ENCODE measurements at places on chromosomes 4 and X.

DNA sequence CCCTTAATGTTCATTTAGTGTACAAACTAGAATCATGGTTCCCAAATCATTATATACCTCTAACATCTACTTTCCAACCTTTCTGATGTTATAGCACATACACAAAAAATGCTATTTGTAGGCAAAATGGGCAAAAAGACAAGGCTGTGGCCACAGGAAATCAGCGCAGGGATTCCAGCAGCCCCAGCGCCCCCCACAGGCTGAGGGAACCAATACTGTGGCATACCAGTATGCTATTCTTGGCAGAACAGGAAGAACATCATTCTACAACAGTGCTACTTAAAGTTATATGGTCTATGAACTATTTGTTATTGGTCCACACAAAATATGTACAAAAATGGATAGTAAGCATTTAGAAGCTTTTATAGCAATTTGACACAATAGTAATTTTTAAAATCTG, 25.3 kb downstream of the STEEP1 start:
- DNase-seq: no peak

DNA sequence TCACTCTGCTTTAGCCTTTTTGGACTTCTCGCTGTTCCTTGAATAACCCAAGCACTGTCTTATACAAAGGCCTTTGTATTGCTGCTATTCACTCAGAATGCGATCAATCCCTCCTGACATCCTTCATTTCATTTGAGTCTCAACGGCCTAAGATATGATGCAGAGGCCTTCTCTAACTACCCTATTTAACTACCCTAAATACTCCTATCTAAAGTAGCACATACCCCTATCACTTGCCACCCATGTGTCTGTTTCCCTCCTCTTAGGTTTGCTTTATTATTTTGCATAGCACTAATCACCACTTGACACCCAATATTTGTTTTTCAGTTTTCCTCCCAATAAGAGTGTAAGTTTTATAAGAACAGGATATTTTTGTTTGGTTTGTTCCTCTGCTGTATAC, 42.3 kb upstream of the ACSL4 start:
- no peak for DNase-seq

DNA sequence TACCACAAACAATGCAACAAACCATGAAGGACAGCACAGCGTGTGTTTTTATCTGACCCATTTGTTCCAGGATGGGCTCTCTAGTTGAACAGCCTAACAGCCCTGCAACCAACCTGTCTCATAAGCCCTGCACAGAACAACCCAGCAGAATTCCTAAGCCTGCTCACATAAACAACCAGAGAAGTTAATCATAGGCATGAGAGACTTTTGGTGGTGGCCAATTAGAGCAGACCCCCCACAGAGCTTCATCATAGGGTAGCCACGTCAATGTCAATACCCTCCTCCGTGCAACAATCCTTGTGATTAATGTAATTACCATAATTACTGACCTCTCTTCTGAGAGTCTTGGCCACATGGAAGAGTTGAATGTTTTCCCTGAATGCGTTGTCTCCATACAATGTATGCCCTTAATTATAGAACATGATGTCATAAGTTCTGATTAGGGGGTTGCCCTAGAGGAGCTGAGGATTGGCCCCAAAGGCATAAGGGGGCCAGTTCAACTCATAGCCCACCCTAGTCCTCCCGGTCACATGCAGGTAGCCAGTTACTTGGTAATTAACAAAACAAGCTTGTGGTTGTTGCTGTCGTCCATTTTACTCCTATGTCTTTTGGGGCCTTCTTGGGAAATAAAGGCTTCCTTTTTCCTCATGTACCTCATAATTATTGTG, 92.7 kb downstream of the SYNPO2 start:
- no peak for DNase-seq

DNA sequence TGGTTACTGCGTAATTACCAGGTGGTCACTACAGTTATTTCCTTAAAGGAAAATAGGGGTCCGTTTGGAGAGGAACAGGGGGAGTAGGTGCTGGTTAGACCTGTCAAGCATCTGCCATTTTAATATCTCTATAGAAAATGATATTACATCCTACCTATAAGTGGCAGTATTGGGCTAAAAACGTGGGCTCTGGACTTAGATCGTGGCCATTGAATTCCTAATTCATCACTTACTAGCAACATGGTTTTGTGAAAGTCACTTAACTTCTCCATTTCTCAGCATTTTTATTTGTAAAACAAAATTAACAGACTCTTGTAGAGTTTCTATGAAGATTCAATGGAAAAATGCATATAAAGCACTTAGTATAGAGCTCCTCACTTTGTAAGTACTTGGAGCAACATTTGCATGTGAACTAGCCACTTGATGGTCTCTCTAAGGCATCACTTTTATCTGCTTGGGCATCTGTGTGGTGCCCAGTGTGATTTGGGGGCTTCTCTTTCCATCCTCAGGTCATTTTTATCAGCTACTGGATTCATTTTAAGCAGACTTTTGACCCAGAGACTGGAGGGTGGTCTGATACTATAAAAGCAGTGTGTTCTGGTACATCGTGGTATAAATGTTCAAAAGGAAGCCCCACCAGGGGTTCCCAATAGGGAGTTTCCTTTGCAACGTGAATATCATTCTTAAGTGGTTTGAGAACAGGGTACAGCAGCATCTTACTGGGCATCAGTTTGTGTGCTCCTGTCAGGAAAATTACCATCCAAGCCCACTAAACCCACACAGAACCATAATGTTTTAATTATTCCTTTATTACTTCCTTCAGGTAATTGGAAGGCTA, 42.7 kb upstream of the RASSF6 start:
- DNase-seq: no peak

DNA sequence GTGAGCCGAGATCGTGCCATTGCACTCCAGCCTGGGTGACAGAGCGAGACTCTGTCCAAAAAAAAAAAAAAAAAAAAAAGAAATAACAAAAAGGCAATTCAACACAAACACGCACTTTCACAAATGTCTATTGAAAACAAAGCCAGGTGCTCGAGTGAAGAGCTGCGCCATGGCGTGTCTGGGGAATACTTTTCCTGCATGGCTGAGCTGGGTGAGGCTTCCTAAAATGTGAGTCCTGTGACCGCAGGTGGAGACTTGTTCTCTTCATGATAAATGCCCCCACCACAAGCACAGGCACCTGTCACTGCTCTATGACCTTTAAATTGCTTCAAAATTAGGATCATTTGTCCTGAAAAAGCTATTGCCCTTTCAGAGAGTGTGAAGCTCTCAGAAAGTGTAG, 4.0 kb upstream of the ABLIM2 start:
- no peak for DNase-seq

DNA sequence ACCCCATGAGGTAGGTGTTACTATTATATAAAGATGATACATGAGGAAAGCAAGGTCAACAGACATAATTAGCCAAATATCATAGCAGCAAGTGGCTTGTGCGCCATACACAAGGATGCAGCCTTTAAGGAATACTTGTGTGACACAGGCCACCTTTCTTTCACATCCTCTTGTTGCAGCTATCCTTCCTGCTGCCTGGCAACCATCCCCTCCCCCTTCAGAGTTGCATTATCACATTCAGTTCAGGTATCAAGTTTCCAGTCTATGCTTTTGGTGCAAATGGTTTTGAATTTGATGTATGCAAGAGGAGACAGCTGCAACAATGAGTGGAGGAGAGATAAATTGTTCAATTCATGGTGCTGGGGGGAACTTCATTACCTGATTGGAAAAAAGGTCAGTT, 6.4 kb downstream of the ZCCHC18 start:
- no peak for DNase-seq

GRCh38 chr4:184000457-184001396, 95.6 kb downstream of the STOX2 start:
- no peak for DNase-seq

DNA sequence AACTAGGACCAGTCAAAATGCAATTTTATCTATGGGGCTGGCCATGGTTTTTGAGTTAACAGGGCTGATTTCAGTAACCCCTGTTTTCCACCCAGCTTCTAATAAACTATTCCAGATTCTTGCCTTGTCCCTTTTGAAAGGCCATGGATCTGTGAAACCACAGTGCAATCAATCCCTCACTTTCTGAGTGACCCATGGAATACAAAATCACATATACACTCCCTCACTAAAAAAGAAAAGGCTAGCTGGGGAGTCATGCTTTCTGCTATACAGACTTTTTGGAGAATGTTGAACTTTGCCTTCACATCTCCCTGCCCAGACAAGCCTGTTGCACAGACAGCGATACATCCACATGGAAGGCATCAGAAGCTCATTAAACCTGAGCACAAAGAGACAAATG, 47.9 kb downstream of the MAD2L1 start:
- no peak for DNase-seq

DNA sequence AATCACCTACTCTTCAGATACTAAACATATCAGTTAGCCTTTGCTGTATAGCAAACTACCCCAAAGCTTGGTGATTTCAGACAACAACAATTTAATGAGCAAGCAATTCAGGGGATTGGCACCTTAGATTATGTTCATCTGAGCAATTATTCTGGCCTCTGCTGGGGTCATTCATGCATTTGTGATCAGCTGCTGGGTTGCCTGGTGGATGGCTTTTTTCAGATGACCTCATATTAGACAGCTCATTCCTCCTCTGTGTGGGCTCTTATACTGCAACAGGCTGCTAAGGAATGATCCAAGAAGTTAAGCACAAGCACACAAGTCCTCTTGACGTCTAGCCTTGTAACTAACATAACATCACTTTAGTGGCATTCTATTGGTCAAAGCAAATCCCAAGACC, 153.0 kb upstream of the PPP1R2C start:
- DNase-seq: no peak

- DNase-seq: no peak
Observed at GRCh38 chr4:160701671-160702070, 1462.1 kb downstream of the FSTL5 start.

GRCh38 chr4:140330311-140330900, 43.0 kb upstream of the SCOC start:
- DNase-seq: no peak

- DNase-seq: no peak
Observed at GRCh38 chrX:47918274-47918673, 81.6 kb downstream of the ZNF81 start.

GRCh38 chr4:159722918-159723317, 620.0 kb downstream of the RAPGEF2 start:
- no peak for DNase-seq

DNA sequence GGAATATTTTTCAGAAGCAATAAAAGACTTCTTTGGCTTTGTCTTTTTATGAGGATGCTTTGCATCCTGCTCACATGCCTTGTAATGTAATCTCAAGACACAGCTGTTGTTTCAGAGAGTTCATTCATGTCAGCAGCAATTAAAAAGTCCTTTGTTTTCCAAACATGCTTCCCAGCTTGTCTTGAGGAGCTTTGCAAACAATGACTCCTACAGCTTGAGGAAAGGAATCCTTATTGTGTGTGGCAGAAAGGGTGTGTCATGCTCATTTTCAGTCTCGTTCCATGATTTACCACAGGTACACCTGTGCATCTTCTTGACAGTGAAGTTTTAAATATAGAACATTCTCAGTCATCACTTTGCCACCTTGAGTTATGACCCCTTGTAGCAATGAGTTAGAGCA, 139.2 kb upstream of the AADAT start:
- no peak for DNase-seq

DNA sequence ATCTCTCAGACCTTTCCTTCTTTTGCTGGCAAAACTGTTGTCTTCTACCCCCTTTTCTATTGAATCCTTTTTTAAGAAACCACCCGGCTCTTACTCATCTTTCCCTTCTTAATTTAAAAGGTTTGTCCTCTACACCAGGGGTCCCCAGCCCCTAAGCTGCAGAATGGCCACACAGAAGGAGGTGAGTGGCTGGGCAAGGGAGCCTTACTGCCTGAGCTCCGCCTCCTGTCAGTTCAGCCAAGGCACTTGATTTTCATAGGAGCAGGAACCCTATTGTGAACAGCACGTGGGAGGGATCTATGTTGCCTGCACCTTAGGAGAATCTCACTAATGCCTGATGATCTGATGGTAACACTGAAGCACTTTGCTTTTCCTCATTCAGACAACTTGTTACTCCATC, 726.3 kb upstream of the INTU start:
- DNase-seq: no peak

DNA sequence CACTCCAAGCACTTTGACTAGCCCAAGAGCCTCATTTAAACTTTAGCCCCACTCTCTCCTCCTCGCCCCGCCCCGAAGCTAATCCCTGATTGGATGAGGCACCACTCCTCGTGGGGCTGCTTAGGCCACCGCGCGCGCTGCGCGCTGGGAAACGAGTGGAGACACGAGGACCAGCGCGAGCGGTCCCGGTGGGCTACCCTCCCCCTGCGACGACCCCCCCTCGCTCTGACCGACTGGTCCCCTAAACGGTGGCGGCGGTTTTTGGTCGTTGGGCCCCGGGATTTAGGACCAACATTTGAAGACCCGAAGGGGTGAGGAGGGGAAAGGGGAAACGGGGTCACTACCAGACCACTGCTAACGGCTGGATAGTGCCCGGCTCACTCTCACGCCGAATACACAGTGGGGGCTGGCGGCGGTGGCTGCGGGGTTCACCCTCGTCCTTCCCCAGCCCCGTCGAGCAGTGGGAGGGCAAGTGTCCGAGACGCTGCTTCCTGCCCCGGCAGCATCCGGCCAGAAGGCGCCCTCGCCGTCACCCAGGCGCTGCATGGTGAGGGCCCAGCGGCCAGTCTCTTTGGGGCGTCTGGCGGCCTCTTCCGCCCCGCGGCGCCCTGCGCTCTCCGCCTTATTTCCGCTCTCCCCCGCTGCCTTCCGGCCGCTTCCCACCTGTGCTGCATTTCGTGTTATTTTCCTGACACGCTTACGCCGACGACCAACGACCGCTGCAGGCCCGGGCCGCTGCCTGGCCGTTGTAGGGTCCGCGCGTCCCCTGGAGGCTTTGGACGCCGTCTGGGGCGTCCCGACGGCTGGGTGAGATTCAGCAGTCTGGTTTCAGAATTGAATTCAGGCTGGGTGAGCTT, at the start of gene RBM46:
RBM46 (plus strand) TSS at position 147 of the 857 bp plus-strand sequence. CDS start 15,481 bp downstream, outside the sequence.
- DNase-seq: no peak

DNA sequence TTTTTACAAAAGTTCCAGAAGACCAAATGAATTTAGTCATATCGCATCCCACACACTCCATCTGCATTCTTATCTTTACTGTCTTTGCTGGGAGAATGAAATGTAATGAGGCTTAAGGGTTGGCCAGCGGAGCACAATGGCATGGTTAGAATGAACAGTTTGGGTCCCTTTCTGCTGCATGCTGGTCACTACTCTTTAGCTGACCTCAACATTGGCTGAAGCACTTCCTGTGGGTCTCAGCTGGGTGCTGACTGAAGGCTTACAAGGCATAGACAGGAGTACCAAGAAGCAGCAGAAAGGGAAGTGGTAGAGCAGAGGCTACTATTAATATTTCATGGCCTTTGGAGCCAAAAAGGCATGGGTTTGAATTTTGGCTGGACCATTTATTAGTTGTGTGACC, 159.4 kb upstream of the GPC4 start:
- DNase-seq: no peak

- no peak for DNase-seq
Observed at GRCh38 chrX:13428053-13428786, 108.4 kb upstream of the ATXN3L start.

DNA sequence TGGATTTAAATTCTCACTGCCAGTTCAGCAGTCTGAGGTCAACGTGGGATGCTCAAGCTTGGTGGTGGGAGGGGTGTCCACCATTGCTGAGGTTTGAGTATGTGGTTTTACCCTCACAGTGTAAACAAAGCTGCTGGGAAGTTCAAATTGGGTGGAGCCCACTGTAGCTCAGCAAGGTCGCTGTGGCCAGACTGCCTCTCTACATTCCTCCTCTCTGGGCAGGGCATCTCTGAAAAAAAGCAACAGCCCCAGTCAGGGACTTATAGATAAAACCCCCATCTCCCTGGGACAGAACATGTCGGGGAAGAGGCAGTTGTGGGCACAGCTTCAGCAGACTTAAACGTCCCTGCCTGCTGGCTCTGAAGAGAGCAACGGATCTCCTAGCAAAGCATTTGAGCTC, 14.9 kb upstream of the RRAGB start:
- no peak for DNase-seq

- DNase-seq: no peak
Observed at GRCh38 chr4:34486461-34487363, 1757.6 kb downstream of the ARAP2 start.
